ENCODE measurements at places on chromosomes 7 and 10. TPM values are rescaled to one million over a fixed set of nuclear protein-coding genes. Genes with fewer than 3 reads are reported as not detected.

IDI2 gene
- not detected for polyA plus RNA-seq

MRPS33 gene
- polyA plus RNA-seq = 88.8 TPM

NUTM2E gene
- 0.19 TPM for polyA plus RNA-seq

ATP5MK gene
- 408 TPM for polyA plus RNA-seq

SPDYE5 gene
- not detected for polyA plus RNA-seq

GRCh38 chr7:135925210-135925609 is 51.9 kb downstream of the MTPN start:
- H3K27ac ChIP-seq = no peak overlapping the region
- peaks cover 36% of the 10 kb centered on the region for H3K36me3 ChIP-seq
- peaks cover 12% of the 10 kb centered on the region for H3K4me1 ChIP-seq

- no peaks in the 10 kb centered on the region for H3K4me1 ChIP-seq
- no peak for DNase-seq
- no peak overlapping the region for H3K4me3 ChIP-seq
- peaks cover 3% of the 10 kb centered on the region for H3K36me3 ChIP-seq
- H3K27ac ChIP-seq = no peak overlapping the region
Observed at GRCh38 chr10:119776536-119776935, 50.7 kb downstream of the INPP5F start.

GRCh38 chr10:125982260-125982948 is 86.0 kb downstream of the FANK1 start:
- no peaks in the 10 kb centered on the region for H3K36me3 ChIP-seq
- H3K4me3 ChIP-seq = no peak overlapping the region
- H3K27me3 ChIP-seq = no peaks in the 10 kb centered on the region
- DNase-seq = peak; percentile 78
- H3K4me1 ChIP-seq = no peaks in the 10 kb centered on the region
- H3K27ac ChIP-seq = no peak overlapping the region

DNA sequence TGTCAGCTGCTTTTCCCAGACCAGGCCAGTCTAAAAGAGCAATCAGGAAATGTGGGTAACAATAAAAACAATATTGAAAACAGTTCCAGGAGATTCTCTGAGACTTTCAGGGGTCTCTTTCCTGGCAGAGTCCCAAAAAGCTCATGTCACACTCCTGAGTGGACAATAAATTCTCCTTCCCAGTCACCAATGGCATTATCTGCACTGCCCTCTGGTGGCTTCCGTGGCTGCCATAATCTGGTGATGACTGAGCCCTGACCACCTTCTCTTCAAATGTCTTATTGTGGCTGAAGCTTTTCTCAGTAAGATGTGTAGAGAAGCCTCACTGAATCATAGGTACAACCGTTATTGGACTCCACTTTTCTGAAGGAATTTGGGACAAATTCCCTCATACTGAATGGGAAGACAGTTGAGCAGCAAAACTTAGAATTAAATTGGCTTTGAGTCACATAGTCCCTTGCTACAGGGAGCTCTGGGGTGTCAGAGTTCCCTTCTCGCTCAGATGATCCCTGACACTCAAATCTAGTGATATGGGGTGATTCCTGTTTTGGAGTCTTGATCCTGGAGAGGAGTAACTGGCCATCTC is 24.4 kb upstream of the ASAH2 start:
- no peak overlapping the region for H3K27ac ChIP-seq
- no peaks in the 10 kb centered on the region for H3K27me3 ChIP-seq
- H3K4me3 ChIP-seq = no peak overlapping the region
- peak; percentile 5 for DNase-seq
- H3K4me1 ChIP-seq = no peaks in the 10 kb centered on the region

DNA sequence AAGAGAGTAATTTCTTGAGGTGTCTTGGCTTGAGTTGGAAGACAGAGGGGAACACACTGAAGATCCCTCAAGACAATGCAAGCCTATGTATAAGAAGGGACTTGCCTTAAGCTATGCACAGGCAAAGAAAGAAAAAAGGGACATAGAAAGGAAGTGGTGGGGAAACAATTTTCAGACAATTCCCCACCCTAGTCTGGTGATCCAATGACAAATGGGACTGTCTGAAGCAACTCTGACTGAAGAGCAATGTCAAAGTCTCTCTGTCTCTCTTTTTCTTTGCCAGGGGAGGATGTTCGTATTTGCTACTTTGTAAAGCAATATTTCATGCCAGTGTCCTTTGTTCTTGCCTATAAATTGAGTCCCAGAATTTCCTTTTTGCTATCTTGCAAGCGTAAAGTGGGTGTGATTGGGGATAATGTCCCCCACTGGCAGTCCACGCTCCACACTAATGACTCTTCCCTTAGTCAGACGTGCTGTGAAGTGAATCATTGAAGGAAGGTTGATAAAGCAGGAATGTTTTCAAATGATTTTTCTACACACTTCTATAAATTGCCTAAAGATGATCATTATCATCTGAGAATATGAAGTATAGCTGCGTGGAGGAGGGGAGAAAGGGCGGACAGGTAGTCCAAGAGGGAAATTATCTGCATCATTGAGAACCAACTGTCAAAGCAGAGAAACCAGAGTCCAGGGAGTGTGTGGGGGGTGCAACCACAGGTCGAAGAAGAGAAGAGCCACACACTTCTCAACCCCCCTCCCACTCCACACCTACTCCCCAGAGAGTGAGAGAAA is 243.8 kb upstream of the ETV1 start:
- peaks cover 7% of the 10 kb centered on the region for H3K4me1 ChIP-seq
- no peaks in the 10 kb centered on the region for H3K36me3 ChIP-seq
- no peak overlapping the region for H3K4me3 ChIP-seq
- no peaks in the 10 kb centered on the region for H3K27me3 ChIP-seq
- DNase-seq = no peak

DNA sequence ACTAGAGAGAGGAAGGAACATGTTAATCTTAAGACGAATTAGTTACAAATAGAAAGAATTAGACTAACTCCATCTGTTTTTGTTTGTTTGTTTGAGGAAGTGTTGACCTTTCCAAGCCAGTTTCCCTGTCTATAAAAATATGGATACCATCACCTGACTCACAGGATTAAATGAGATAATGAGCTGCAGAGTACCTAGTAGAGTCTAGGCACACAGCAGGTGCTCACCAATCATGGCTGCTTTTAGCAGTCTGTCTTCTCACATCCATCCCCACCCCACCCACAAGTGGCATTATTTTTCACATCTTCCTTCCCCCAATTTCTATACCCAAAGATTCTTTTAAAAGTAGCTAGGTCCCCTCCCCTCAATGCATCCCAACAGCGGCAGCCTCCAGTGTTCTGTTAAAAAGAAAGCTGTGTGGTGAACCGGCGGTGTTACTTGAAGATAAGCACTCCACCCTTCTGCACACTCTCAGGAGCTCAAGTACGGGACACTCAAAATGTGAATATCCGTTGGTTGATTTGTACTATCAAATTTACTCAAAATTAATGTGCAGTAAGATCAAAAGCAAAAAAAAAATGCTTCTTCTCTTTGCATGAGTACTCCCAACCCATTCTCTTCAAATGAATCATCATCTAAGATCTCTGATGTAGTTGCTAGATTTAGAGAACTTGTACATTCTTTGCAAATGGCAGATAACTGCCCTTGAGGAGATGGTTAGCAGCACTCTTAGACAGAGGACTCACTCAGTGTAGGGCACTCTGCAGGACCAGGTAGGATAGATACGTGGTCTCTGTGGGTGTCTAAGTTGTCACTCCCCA is 145.4 kb upstream of the ASAH2 start:
- DNase-seq = no peak
- H3K36me3 ChIP-seq = peaks cover 3% of the 10 kb centered on the region
- no peaks in the 10 kb centered on the region for H3K4me1 ChIP-seq
- no peaks in the 10 kb centered on the region for H3K27me3 ChIP-seq

DNA sequence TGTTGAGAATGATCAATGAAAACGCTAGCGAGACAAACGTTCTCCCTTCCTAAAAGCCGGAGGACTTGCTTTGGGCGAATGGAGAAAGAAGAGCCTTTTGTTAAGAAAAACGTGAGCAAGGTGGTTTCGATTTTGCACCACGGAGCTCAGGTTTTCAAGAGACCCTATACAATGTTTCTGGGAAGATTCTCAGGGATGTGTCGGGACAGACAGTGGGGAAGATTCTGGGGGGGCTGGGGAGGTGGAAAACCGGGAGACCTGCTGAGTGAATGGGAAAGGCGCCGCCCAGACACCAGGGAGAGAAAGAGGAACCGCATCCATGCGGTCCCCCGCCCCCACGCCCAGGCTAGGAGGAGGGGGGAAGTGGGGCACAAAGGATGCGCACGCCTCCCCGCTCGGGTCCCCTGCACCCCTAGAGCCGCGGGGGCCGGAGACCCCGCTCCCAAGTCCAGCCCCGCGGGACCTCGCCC is 745 bp downstream of the YWHAG start:
- peak; percentile 74 for DNase-seq
- H3K27ac ChIP-seq = peak overlapping the region; percentile 92
- peaks cover 14% of the 10 kb centered on the region for H3K4me1 ChIP-seq
- no peaks in the 10 kb centered on the region for H3K27me3 ChIP-seq
- H3K36me3 ChIP-seq = peaks cover 42% of the 10 kb centered on the region

GRCh38 chr10:70597856-70598815 is 4.4 kb downstream of the PRF1 start:
- H3K36me3 ChIP-seq = no peaks in the 10 kb centered on the region
- peaks cover 12% of the 10 kb centered on the region for H3K4me1 ChIP-seq
- no peak overlapping the region for H3K4me3 ChIP-seq
- DNase-seq = no peak

DNA sequence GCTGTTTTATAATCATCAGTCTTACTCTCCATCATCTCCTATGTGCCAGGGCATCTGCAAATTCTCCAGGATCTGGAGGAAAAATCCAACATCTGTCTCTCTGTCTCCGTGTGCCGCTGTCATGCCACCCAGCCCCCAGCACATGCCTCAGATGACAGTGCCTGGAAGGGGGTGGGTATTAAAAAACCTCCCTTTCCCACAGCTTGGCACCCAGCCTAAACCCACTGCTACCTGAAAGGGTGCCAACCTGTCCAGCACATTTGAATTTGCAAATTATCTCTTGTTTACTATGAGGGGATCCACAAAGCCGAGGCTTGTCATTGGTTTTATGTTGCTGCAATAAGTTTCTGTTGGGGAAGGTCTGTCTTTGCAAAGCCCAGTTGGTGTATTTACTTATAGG is 73.1 kb downstream of the EMX2 start:
- DNase-seq = no peak
- H3K4me3 ChIP-seq = no peak overlapping the region
- no peaks in the 10 kb centered on the region for H3K27me3 ChIP-seq
- no peaks in the 10 kb centered on the region for H3K4me1 ChIP-seq
- no peak overlapping the region for H3K27ac ChIP-seq

- no peaks in the 10 kb centered on the region for H3K4me1 ChIP-seq
- H3K4me3 ChIP-seq = no peak overlapping the region
- H3K27me3 ChIP-seq = peaks cover 33% of the 10 kb centered on the region
Observed at GRCh38 chr7:338295-339061, 48.5 kb downstream of the FOXL3 start.

- no peak for DNase-seq
- H3K36me3 ChIP-seq = no peaks in the 10 kb centered on the region
- H3K4me3 ChIP-seq = no peak overlapping the region
- no peak overlapping the region for H3K27ac ChIP-seq
- no peaks in the 10 kb centered on the region for H3K27me3 ChIP-seq
Observed at GRCh38 chr7:47027695-47028240, 554.1 kb downstream of the TNS3 start.
